ENCODE measurements at places on chromosomes 2 and 18.

DNA sequence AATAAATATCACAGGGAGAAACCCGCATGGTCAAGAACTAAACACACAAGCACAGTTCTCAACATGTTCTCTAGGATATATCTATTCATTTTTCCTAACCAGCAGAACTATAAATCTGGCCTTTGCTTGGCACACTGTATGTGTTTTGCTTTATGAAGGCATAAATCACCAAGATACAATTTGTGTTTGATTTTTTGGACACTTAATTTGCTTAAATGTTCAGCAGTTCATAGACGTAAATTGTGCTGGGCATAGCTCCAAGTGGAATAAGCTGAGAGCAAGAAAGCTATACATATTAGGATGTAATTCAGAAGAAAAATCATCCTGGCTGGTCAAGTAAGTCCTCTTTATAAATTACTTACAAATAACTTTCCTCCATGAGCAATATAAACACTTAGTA, 341.5 kb upstream of the ATP5MC3 start:
- no peak for DNase-seq

DNA sequence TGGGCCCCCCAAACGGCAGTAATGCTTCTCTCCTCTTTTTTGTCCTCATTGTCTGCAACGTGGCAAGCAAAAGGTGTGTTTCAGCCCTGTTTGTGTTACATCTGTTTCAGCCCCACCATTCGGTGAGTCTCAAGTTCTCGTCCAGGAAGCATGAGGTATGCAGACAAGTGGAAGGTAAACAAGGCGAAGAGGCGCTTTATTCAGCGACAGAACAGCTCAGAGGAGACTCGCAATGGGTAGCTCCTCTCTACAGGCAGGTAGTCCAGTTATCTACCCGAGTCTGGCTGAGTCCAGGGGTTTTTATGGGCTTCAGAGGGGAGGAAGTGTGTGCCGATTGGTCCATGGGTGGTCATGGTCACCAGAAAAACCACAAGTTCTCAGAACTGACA, 733.4 kb upstream of the CDH7 start:
- no peak for DNase-seq

DNA sequence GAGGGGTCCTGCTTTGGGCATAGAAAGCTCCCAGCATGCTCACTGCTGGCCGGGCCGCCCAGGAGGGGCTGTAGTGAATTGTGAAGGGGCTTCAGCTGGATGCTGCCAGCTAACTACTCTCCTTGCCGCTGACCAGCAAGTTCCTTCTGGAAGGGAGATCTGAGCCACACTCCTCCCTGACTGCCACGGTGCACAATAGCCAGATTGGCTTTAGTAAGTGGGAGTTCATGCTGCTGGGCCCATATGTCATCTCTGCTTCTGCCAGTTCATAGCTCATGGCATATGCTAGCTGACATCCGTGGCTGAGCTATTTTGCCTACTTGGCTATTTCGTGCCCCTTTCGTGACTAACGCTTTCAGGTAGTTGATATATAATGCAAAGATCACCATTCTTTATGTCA, 51.6 kb upstream of the ROCK2 start:
- no peak for DNase-seq

GRCh38 chr2:235692076-235692475, 198.2 kb downstream of the AGAP1 start:
- no peak for DNase-seq

GRCh38 chr2:238897911-238898311, 50.0 kb downstream of the TWIST2 start:
- no peak for DNase-seq

- no peak for DNase-seq
Measured at GRCh38 chr2:36960005-36960675, 6.2 kb downstream of the STRN start.

GRCh38 chr2:72157871-72158771, 10.5 kb upstream of the CYP26B1 start:
- no peak for DNase-seq

- no peak for DNase-seq
Measured at GRCh38 chr2:190315273-190315672, 4.4 kb downstream of the HIBCH start.

DNA sequence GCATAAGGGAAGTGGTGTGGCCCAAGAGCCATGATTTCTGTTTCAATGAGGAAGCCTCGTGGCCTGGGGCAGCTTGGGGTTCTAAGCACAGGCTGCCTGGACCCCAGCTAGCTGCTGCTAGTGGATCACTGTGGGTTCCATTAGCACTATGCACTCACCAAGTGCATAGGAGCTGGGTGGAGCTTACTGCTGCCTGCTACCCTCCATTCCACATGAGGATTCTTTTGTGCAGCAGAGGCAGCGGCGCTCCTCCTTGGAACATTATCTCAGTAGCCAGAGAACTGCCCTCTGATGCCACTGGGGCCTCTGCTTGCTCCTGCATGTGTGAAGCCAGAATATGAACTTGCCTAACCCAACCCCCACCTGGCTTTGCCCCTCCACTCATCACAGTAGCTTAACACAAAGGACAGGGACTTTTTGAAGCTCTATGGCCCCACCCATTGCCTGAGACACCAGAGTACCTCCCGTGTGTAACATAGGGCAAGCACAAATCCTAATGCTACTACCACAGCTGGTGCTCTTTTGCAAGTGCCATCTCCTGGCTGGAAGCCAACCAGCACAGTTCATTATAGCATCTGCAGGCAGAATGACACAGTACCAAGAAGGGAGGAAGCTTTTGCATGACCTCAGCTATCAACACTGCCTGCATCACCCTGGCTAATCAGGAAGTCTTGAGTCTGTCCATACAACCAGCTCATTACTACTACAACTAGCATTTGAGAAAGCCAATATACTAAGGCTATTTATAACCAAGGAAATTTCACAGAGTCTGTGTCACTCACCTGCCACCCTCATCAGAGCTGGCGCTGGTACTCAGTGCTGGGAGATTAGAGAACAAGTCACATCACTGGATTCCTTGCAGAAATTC, 297.0 kb upstream of the GULP1 start:
- DNase-seq, result no peak

DNA sequence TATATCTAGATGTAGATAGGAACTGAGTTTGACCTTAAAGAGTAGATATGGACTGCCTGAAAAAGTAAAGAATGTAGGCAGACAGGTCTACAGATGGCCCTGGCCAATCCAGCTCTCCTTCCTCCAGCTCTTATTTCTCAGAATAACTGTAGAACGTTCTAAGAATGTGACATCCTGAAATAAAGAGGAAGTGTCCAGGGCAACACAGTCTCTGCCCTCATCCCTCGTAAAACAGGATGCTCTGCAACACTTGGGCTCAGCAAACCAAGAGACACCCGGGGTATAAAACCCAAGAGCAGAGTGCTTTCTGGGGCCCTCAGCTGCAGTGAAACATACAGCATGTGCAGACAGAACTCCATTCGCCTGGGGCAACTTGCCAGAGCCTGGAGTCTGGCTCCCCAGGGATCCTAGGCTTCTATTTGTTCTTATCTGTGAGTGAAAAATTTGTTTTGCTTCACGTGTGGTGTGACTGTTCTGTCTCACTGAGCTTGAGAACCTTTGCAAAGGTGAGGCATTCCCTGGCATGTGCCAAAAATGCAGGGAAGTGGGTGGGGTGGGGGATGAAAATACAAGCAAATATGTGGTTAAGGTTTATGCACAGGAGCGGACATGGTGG, 401.0 kb downstream of the SETBP1 start:
- DNase-seq, result no peak

DNA sequence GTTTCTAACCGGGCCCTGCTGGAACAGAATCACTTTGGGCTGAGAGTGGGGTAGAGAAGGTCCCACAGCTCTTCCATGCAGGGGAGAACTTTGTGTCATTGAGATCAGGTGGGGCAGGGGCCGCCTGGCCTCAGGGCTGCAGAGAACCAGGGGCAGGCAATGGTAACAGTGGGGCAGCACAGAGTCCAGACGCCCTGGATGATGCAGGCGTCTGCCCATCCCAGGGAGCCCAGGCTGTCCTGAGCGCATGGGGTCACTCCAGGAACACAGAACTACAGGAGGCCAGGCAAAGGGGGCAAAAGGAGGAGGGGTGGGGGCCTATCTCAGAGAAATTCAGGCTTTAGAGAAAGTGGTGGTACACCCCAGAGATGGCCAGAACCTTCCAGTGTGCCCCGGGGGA, 121.3 kb downstream of the NDUFA10 start:
- no peak for DNase-seq

DNA sequence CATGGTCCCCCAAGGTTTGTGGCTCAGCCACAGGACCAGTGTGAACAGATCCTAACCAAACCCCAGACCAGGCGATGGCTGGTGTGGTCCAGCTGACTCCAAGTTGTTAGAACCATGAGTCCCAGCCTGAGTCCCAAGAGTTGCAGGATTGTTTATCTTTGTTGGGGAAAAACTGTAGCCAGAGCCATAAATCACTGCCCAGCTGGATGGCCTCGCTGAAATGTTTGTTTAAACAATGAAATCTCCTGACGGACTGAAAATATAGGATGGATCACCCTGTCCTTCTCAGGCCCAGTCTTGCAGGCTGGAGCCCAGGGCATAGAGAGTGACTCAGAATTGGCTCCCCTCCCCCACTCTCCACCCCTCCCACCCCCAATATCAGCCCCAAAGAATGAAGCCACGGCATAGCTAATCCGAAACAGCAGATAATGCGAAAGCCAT, 36.4 kb downstream of the PKDCC start:
- no peak for DNase-seq

DNA sequence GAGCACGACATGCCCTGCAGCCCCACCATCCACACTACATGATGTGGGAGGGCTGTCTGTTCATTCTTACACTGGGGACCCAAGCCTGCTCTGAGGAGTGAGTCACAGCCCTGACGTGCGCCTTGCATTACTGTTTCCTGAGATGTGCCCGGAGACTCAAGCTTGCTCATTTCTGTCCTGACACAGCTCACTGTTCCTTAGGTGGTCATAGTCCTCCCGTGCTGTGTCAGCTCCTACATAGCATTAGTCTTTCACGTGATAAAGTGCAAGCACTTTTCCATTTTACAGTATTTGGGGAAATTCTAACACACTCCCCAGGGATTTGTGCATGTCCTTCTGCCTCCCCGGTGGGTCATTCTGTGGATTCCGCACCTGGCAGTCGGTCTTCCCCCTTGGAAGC, 46.2 kb upstream of the TRIM43B start:
- no peak for DNase-seq

DNA sequence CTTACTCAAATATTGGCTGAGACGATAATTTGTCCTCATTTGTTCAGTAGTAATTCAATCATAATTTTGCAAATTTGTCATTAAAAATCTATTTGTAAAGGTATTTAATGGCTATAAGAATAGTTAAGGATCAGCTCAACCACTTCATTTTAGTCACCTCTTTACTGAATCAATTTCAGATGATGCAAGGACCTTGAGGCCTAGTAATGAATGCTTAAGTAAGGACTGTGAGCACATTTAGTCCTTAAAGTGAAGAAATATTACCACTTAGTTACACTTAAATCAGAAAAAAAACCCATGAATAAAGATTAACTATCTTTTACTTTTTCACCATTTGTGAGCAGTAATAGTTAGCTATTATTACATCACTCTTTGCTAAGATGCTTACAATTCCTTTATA, 778.9 kb downstream of the CCDC85A start:
- DNase-seq, result no peak

DNA sequence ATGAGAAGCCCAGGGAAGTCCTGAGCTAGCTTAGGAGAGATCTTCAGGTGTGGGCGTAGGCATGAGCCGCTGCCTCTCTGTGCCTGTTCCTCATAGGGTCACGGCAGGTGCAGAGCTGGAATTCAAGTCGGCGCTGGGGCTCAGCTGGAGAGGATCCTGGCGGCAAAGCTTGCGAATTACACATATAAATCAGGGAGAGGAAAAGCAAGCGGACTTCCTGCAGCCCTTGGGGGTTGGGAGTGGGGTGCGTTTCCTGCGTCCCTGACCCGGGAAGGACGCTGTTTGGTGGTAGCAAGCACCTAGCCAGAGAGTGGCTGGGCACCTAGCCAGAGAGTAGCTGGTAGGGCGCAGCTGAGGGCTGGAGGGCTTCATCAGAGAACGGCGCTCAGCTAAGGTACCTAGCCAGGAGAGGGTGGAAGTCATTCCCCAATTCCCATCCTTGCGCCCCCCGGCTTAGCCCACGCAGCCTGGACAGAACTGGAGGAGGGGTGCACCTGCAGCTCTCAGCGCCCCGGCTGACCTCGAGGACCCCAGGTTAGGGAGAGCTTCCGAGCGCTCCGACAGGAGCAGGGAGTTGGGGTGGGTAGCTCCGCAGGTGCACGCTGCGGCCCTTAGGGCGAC, 459 bp upstream of the EFR3B start:
- peak; percentile 27 for DNase-seq

- no peak for DNase-seq
Measured at GRCh38 chr2:76684756-76685155, 837.4 kb downstream of the LRRTM4 start.

- DNase-seq, result no peak
Measured at GRCh38 chr18:80103231-80103630, 5.8 kb upstream of the ADNP2 start.

DNA sequence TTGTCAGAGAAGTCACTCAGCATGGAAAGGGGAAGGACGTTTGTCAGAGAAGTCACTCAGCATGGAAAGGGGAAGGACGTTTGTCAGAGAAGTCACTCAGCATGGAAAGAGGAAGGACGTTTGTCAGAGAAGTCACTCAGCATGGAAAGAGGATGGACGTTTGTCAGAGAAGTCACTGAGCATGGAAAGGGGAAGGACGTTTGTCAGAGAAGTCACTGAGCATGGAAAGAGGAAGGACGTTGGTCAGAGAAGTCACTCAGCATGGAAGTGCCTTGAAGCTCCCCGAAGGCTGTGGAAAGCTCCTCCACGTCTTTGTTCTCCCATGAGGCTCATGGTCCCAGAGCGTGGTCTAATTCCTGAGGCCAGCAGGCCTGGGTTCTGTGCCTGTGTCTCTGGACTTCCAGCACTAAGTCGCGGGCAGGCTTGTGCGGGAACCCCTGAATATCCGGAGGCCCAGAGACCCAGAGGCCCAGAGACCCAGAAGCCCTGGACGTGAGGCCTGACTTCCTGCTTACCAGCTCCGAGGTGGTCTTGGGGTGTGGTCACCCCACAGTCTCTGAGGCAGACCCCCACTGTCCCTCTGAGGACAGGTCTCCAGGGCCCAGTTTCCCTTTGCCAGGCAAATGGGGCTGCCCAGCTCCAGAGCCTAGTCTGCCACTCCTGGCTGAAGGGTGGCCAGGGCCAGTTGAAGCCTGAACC, 70.4 kb upstream of the TWIST2 start:
- no peak for DNase-seq

- no peak for DNase-seq
Measured at GRCh38 chr18:4107049-4107467, 348.0 kb downstream of the DLGAP1 start.

GRCh38 chr2:88218981-88219380, 48.8 kb downstream of the THNSL2 start:
- DNase-seq, result no peak

DNA sequence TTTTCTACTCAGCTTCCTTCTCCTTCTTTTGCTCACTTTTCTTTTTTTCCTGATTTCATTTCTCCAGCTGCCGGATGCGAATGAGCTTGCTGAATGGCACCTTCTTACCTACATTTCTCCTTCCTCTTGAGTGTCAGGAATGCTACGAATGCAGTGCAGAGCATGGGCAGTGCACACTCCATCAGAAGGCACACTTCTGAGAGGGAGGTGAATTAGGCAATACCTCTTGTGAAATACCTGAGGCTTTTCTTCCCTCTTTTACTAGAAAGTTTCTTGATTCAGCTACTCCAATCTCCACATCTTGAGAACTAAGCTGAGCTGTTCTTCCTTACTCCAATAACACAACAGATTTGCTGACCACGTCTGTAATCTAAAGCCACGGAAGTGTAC, 51.1 kb downstream of the PLEKHM3 start:
- DNase-seq, result no peak
